Stomach (tissue), 19 donors: ENCODE measurements at places on chromosomes 1 and 21. TPM values are rescaled to one million over a fixed set of nuclear protein-coding genes. Genes with fewer than 3 reads are reported as not detected.

DNA sequence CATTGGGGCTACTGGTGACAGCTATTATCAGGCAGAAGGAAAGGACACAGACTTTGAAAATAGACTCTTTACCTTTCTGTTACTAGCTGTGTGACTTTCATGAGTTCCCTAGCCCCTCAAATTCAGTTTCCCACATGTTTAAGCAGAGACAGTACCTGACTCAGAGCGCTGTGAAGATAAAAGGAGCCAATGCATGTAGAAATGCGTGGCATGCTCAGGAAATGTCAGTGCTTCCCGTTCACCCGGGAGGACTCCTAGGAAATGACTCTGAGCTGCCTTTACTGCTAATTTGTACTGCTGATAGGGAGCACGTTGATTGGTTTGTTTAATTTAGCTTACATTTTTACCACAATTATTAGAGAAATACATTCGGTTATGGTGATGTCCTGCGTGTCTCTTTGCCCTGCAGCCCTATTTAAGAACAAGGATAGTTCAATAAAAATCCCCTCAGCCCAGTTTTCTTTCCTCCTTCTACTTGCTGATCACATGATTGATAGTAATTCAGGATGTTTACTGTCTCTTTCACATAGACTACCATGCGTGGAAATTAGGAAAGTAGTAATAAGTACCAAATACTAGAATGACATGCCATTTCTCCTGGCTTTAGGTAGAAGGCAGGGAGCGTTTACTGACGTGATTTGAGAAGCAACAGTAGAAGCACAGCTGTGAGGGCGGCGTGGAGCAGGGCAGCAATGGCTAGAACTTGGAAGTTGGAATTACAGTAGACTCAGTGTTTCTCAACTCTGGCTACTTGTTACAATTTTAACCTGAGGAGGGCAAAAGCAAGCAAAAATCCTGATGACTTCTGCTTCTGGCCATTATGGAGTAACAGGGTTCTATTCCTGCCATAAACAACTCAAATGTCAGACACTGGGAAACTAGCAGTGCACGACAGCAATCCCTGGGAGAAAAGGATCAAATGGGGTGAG lies 15.9 kb downstream of the PDIK1L start:
- H3K27me3 ChIP-seq: peaks cover 3% of the 10 kb centered on the region
- peak overlapping the region; percentile 94 for H3K27ac ChIP-seq
- peak overlapping the region; percentile 17 for H3K4me3 ChIP-seq
- H3K36me3 ChIP-seq: no peaks in the 10 kb centered on the region
- H3K4me1 ChIP-seq: peaks cover 33% of the 10 kb centered on the region

- no peaks in the 10 kb centered on the region for H3K27me3 ChIP-seq
- no peak overlapping the region for H3K27ac ChIP-seq
- H3K4me3 ChIP-seq: no peak overlapping the region
- no peaks in the 10 kb centered on the region for H3K36me3 ChIP-seq
- no peak for DNase-seq
Observed at GRCh38 chr1:207935166-207935583, 24.2 kb upstream of the CD34 start.

DNA sequence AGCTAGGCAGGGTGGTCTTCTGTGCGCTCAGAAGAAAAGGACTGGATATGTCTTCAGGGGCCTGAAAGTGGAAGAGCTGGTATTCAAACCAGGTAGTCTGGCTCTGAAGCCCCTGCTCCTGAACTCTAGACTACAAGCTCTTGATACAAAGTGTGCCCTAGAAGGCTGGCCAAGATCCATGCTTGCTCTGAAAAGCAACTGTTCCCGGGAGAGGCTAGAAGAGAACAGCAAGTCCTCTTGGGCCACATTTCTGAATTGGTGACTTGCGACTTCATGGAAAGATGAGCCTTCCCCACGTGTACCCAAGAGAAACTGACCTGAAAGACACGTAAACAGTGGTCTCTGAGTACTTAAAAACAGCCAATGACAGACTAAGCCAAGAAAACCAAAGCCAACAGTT lies 123.3 kb upstream of the GRIK3 start:
- peaks cover 27% of the 10 kb centered on the region for H3K27me3 ChIP-seq
- DNase-seq: no peak

GRCh38 chr1:218467101-218468072 lies 122.3 kb downstream of the TGFB2 start:
- no peak overlapping the region for H3K4me3 ChIP-seq
- no peak overlapping the region for H3K27ac ChIP-seq
- H3K27me3 ChIP-seq: no peaks in the 10 kb centered on the region
- no peak for DNase-seq
- no peaks in the 10 kb centered on the region for H3K4me1 ChIP-seq

GRCh38 chr1:92916899-92917298 lies 44.4 kb downstream of the DIPK1A start:
- H3K4me3 ChIP-seq: no peak overlapping the region
- DNase-seq: no peak

DNA sequence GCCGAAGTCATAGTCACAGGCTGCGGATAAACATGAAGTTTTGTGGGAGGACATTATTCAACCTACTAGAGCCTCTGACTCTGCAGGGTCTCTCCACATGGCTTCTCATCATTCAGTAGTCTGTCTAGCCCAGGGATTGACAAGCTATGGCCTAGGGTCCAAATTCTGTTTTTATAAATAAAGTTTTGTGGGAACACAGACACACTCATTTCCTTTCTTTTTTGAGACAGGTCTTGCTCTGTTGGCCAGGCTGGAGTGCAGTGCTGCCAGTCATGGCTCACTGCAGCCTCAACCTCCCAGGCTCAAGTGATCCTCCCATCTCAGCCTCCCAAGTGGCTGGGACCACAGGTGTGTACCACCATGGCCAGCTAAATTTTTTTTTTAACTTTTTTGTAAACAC lies 8.1 kb upstream of the ENO1 start:
- no peak overlapping the region for H3K4me3 ChIP-seq
- no peak overlapping the region for H3K27ac ChIP-seq
- H3K36me3 ChIP-seq: no peaks in the 10 kb centered on the region
- no peaks in the 10 kb centered on the region for H3K27me3 ChIP-seq
- DNase-seq: no peak

DNA sequence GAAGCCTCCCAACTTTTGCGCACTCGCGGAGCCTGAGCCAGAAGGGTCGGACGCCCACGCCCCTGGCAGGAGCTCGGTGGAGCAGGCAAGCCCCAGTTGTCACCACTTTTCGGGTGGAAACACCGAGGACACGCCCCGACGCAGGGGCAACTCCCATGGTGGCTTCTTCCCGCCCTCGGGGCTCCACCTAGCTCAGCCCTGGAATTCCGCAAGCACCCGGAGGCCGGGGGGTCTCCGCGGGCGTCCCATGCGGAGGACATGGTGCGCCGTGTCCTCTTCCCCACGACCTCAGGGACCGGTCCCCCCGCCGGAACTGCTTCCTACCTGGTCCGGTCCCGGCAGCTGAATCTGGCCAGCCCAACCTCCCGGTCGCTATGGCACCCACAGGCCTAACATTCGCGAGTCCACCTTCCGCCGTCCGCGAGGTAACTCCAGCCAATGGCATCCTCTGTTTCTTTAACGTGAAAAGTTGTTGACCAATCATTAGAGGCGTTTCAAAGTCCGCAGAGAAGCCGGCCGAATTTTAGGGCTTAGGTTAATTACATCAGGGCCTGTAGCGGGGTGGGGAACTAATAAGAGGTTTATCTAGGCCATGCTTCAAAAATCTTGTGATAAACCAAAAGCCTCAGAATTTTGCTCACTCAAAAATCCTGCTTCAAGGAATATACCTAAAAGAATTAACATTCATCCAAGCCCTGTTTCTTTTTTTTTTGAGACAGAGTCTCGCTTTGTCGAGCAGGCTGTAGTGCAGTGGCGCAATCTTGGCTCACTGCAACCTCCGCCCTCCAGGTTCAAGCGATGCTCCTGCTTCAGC lies at the start of gene STPG1:
Gene STPG1, minus strand, starts transcription at position 433 of the 814 bp plus-strand sequence. CDS start 12,394 bp downstream, outside the sequence.
- H3K4me3 ChIP-seq: peak within 1 kb of the TSS; percentile 80
- H3K4me1 ChIP-seq: peaks cover 37% of the 10 kb centered on the region
- peak within 1 kb of the TSS; percentile 77 for H3K27ac ChIP-seq
- DNase-seq: peak; percentile 96

- no peaks in the 10 kb centered on the region for H3K4me1 ChIP-seq
- no peak overlapping the region for H3K27ac ChIP-seq
- no peak overlapping the region for H3K4me3 ChIP-seq
- H3K27me3 ChIP-seq: no peaks in the 10 kb centered on the region
Observed at GRCh38 chr1:91606546-91607078, 106.0 kb downstream of the CDC7 start.

GRCh38 chr1:62247391-62248168 lies 52.9 kb downstream of the L1TD1 start:
- no peak for DNase-seq
- H3K27ac ChIP-seq: no peak overlapping the region
- no peaks in the 10 kb centered on the region for H3K27me3 ChIP-seq
- no peaks in the 10 kb centered on the region for H3K4me1 ChIP-seq
- H3K4me3 ChIP-seq: no peak overlapping the region
- no peaks in the 10 kb centered on the region for H3K36me3 ChIP-seq

GRCh38 chr1:35532497-35533223 lies 24.5 kb downstream of the KIAA0319L start:
- no peaks in the 10 kb centered on the region for H3K27me3 ChIP-seq
- peaks cover 35% of the 10 kb centered on the region for H3K4me1 ChIP-seq
- no peak overlapping the region for H3K4me3 ChIP-seq
- peaks cover 12% of the 10 kb centered on the region for H3K36me3 ChIP-seq
- no peak for DNase-seq

GRCh38 chr1:5738911-5739462 lies 253.2 kb downstream of the NPHP4 start:
- H3K27ac ChIP-seq: no peak overlapping the region
- DNase-seq: no peak
- no peaks in the 10 kb centered on the region for H3K27me3 ChIP-seq
- H3K4me3 ChIP-seq: no peak overlapping the region

DNA sequence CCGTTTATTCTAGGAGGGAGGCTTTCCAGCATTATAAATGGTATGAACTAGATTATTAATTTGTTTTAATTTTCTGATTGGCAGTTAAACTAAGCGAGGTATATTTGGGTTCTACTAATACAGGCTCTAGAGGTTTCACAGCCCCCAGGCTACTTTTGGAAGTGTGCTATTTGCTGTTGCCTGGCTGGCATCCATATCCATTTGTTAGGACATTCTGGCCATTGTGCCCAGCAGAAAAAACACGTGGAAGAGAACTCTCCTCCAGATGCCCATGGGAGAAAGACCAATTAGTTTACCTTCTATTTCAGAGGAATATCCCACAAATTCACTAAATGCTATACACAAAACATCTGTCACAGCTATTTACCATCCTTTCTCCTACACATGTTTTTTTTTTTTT lies 29.3 kb downstream of the MACO1 start:
- no peaks in the 10 kb centered on the region for H3K27me3 ChIP-seq
- peaks cover 13% of the 10 kb centered on the region for H3K36me3 ChIP-seq
- no peak overlapping the region for H3K27ac ChIP-seq
- peaks cover 40% of the 10 kb centered on the region for H3K4me1 ChIP-seq
- no peak overlapping the region for H3K4me3 ChIP-seq

GRCh38 chr21:46191257-46191685 lies 7.0 kb upstream of the SPATC1L start:
- no peaks in the 10 kb centered on the region for H3K4me1 ChIP-seq
- no peak overlapping the region for H3K27ac ChIP-seq
- no peak overlapping the region for H3K4me3 ChIP-seq
- peak; percentile 1 for DNase-seq
- no peaks in the 10 kb centered on the region for H3K27me3 ChIP-seq
- H3K36me3 ChIP-seq: peaks cover 72% of the 10 kb centered on the region

GRCh38 chr1:24776821-24777220 lies 31.6 kb downstream of the CLIC4 start:
- H3K36me3 ChIP-seq: peaks cover 4% of the 10 kb centered on the region
- no peak for DNase-seq
- H3K27ac ChIP-seq: peak overlapping the region; percentile 46
- H3K4me1 ChIP-seq: no peaks in the 10 kb centered on the region

- H3K36me3 ChIP-seq: no peaks in the 10 kb centered on the region
- no peaks in the 10 kb centered on the region for H3K4me1 ChIP-seq
- no peak overlapping the region for H3K4me3 ChIP-seq
- H3K27me3 ChIP-seq: no peaks in the 10 kb centered on the region
Observed at GRCh38 chr1:172637522-172637921, 21.4 kb upstream of the FASLG start.

DNA sequence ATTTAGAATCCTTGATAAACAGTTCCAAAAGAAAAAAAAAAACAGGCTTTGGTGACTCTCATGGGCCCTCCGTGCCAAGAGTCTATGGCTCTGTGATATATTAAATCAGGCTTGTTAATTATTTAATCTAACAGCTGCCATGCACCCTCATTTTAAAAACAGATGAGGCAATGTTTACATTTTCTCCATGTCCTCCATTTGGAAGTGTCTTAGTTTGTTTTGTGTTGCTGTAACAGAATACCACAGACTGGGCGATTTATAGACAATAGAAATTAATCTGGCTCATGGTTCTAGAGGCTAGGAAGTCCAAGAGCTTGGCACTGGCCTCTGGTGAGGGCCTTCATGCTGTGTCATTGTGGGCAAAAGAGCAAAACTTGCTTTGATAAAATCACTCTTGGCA lies 58.0 kb downstream of the B3GALT5 start:
- no peak overlapping the region for H3K4me3 ChIP-seq
- no peak overlapping the region for H3K27ac ChIP-seq
- H3K36me3 ChIP-seq: no peaks in the 10 kb centered on the region
- no peaks in the 10 kb centered on the region for H3K27me3 ChIP-seq
- DNase-seq: no peak

GRCh38 chr1:94859174-94859573 lies 39.0 kb downstream of the SLC44A3 start:
- no peak overlapping the region for H3K27ac ChIP-seq
- DNase-seq: no peak
- H3K4me3 ChIP-seq: no peak overlapping the region

DNA sequence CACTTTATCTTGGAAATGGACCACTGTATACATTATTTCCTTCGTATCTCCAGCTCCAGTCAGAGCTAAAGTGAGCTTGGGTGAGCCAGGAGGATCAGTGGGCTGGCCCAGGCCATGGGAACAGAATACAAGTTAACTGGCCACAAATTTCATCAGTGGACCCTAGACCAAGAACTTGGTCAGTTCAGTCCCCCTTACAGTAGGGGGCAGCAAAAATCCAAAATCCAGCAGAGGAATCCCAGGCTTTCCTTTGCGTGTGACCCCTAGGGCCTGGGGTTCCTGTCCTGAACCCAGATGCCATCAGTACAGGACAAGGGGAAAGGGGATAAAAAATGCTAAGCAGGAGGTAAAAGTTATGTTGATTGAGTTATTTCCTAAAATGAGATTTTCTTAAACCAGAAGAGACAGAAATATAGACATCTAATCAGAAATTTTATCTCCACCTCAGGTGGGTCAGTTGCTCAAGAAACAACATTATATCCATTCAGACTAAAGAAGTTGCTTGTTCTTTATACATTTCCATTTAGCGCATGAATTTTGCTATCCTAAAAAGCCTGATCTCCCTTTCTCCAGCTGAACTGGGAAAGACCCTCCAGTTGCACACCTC lies 24.1 kb upstream of the LCE5A start:
- no peaks in the 10 kb centered on the region for H3K4me1 ChIP-seq
- no peaks in the 10 kb centered on the region for H3K27me3 ChIP-seq
- H3K27ac ChIP-seq: no peak overlapping the region
- no peak overlapping the region for H3K4me3 ChIP-seq
- DNase-seq: no peak

PODN gene
- polyA plus RNA-seq: 8.3 TPM

CCDC30 gene
- polyA plus RNA-seq: 0.75 TPM

S100B gene
- polyA plus RNA-seq: 7.0 TPM

RHD gene
- not detected for polyA plus RNA-seq

LORICRIN gene
- polyA plus RNA-seq: not detected

PDE4DIP gene
- polyA plus RNA-seq: 23.7 TPM

EXTL1 gene
- polyA plus RNA-seq: 0.18 TPM

PAPPA2 gene
- polyA plus RNA-seq: 0.25 TPM

GNAT2 gene
- not detected for polyA plus RNA-seq

FAM3B gene
- 98.7 TPM for polyA plus RNA-seq

EFNA1 gene
- 65.8 TPM for polyA plus RNA-seq
